ENCODE measurements at places on chromosomes 2 and 18.

DNA sequence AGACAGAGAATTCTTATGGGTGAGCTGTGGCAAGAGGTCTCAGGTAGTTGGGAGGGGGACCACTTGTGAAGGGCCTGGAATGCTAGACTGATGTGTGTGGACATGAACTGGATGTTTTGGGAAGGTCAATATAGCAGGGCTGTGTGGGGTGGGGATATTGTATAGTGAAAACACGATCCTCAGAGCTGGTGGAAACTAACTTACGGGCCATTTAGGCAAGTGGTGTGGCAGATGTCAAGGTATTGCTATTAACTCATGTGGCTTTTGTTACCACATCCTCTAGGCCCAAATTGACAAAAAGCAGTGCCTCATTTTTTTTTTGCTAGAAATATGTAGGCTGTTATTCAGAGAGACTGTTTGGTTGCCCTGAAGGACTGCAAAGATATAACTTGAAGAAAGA lies 8.0 kb upstream of the GALNT1 start:
- no peak for DNase-seq

DNA sequence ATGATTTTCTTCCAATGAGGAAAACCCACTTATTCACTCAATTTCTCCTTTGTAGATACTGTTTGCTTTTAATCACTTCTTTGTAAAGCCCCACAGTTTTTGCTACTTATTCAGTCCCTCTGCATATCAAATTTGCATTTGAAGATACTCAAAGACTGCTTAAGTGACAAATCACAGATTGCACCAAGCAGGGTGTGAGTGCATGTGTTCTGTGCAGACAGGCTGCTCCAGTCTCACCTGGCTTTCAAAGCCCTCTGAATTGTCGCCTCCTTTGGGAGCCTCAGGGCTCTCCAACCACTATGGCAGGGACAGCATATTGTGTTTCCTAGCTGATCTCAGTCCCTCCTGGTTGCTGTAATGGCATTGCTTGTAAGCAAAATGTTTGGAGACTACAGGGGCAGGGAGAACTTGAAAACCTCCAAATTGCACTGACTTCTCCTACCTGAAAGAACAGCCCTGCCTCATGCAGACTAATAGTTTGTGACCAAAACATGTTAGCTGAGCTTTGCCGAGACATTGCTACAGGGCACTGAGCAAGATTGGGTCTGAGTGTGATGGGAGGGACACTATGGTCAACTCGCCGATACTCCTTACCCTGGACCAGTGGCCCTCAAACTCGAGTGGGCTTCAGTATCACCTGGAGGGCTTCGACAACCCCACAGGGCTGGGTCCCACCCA lies 96.8 kb downstream of the POLE4 start:
- peak; percentile 70 for DNase-seq

GRCh38 chr2:223925106-223925505 lies 20.0 kb downstream of the WDFY1 start:
- no peak for DNase-seq

GRCh38 chr2:10963155-10963554 lies 51.4 kb downstream of the KCNF1 start:
- no peak for DNase-seq

GRCh38 chr2:119405151-119405550 lies 26.5 kb upstream of the TMEM37 start:
- DNase-seq, result no peak

GRCh38 chr18:29693334-29693733 lies 1349.2 kb downstream of the DSC3 start:
- DNase-seq, result no peak

DNA sequence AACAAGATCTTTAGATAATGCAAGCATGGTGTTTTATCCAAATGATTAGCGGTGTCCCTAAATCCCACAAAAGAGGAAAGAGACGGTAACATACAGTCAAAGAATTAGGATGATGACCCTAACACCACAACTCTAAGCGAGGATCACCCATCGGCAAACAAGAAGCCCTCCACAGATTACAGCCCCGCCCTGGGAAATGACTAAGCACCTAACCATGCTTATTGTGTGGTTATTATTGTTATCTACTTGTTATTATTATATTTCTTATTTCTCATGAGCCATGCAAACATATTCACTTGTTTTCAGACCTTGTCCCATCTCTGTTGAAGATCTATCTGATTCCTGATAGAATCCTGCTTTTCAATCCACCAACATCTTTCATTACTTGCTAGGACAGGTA lies 651.3 kb downstream of the NYAP2 start:
- no peak for DNase-seq

GRCh38 chr2:69097148-69097610 lies 84.2 kb downstream of the ANTXR1 start:
- DNase-seq, result no peak

- DNase-seq, result no peak
Observed at GRCh38 chr2:68994864-68995263, 18.1 kb upstream of the ANTXR1 start.

DNA sequence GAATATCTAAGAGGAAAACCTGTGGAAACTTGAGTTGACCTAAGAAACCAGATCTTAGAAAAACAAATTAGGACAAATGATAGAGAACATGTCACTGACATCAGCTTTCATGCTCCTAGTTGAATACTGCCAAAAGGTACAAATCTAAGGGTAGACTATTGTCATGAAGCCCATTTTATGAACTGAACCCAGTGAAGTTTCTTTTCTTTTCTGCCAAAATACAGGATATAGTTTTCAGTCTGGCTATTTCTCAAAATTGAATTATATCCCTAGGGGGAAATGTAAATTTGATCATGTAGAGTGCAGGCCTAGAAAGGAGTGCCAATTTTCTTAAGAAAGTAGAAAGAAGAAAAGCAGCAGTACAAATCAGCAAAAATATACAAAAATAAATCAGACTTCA lies 46.6 kb downstream of the FSIP2 start:
- DNase-seq, result no peak

DNA sequence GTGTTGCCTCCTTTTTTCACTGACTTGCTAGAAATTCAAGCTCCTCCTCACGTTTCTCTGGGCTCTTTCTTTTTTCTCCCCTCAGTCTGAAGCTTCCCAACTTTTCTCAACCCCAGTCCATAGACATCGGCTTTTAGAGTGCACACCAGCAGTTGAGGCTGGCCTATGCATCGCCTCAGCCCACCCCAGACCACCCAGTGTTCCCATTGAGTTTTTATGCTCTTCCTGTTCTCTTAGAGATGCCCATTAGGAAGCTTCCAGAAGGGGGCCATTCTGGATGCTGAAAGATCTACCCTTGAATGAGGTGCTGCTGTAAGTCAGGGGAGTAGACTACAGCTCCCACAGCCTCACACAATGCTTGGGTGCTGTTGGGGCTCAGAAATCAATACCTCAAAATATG lies 12.0 kb upstream of the GYPC start:
- no peak for DNase-seq

GRCh38 chr18:2998644-2999043 lies 14.3 kb downstream of the LPIN2 start:
- DNase-seq, result no peak

DNA sequence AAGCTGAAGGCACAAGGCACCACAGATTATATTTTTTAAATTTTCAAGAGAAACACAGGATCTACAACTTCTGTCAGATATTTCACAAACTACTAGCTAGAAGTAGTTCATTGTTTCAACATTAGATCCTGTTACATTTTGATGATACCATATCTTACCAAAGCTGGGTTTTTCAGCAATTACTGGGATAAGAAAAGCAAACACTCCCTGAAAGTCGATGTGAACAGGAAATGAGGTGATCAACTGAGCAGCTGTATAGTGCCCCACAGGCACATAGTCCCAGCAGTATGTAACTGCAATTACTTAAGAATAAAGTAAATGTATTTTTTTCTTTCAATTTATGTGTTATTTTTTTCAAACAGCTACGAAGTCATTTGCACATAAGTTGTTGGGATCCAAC lies 103.5 kb downstream of the DNER start:
- no peak for DNase-seq

- no peak for DNase-seq
Observed at GRCh38 chr2:197891897-197892442, 87.6 kb downstream of the PLCL1 start.

GRCh38 chr2:199160081-199160480 lies 297.7 kb downstream of the SATB2 start:
- no peak for DNase-seq

GRCh38 chr2:157821519-157822131 lies 54.5 kb downstream of the ACVR1 start:
- DNase-seq, result no peak

DNA sequence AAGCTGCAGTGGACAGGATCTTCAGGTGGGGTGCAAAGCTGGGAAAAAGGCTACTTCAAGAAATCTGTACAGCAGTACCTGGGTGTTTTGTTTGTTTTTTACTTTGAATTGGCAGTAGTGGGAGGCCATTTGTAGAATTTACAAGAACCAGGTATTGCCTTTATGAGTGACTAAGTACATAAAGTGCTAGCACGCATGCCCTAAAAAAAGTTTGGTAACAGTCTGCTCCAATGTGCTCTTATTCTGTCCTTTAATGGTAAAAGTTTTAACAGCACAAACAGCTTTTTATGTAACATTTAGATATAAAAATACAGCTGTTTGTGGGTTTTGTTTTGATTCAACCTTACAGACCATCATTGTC lies 17.2 kb downstream of the REV1 start:
- DNase-seq, result no peak

- DNase-seq, result no peak
Observed at GRCh38 chr18:74356959-74357358, 41.3 kb downstream of the C18orf63 start.

- no peak for DNase-seq
Observed at GRCh38 chr2:38815936-38816335, 37.9 kb downstream of the GEMIN6 start.

DNA sequence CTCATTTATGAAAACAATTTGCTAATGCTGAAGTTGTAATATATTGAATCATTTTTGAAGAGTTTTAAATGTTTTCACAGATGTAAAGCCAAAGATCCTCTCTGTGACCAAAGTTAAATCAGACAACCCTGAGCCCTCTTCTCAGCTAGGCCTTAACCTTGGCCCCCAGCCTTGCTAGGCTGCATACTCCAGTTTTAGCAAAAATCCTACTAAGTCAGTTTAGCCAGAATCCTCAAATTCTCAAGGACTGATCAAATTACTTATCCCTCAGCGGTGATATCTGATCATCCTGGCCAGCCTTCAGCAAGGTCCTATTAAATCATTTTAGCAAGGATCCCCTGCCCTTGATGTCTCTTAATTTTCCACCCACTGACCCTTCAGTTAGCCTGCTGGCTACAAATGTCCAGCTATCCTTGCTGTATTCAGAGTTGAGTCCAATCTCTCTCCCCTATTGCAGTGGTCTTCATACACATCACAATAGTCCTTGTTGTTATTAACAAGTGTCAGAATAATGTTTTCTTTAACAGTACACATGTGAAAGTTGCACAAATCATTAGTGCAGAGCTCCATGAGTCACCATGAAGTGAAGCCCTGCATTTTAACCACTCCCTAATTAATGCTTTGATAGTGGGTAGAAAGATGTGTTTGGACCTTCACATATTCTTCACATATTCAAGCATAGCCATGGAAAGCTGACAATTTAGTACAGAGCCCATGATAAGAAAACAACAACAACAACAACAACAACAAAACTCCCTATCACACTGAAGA lies 206.4 kb downstream of the NBAS start:
- no peak for DNase-seq
